Prostate gland (tissue), 2 donors: ENCODE measurements at places on chromosomes 3 and 15. TPM values are rescaled to one million over a fixed set of nuclear protein-coding genes. Genes with fewer than 3 reads are reported as not detected.

DNA sequence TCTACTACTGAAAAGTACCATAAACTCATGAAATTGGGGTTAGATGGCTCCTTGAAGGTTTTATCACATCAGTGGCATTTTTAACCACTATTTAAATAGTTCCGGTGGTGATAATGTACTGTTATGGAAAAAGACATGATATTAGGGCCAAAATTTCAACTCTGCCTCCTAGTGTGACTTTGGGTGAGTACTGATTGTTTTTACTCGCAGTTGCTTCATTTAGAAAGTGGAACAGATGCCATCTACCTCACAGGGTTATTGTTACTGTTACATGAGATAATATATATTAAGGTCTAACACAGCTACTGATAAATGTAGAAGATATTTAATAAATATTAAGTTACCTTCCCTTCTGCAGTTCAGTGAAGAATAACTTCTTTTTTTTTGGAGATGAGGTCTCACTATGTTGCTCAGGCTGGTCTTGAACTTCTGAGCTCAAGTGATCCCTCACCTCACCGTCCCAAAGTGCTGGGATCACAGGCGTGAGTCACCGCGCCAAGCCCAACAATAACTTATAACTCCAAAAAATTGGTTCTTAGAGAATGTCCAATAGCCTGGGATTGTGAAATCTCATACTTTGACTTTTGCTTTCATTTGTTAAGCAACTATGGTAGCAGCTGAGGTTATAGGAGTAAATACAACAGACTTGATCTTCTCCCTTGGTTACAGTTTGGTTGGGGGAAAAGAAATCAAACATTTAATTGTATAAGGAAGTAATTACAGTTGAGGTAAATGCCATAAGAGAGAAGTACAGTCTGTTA, 48.3 kb downstream of the MEF2A start:
- DNase-seq: no peak

DNA sequence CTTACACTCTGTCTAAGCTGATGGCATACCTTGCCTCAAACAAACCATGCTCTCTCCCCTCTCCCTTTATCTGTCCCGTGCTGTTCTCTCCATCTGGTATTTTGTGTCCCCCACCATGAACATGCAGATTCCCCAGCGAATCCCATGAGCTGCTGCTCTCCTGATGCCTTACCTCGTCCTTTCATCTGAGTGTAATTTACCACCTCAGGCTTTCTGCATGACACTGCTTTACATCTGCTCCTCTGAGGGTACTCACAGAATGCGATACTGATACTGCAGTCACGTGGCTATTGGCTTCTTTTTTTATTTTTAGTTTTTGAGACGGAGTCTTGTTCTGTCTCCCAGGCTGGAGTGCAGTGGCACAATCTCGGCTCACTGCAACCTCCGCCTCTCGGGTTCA, 341.7 kb downstream of the PTPRG start:
- DNase-seq: no peak

DNA sequence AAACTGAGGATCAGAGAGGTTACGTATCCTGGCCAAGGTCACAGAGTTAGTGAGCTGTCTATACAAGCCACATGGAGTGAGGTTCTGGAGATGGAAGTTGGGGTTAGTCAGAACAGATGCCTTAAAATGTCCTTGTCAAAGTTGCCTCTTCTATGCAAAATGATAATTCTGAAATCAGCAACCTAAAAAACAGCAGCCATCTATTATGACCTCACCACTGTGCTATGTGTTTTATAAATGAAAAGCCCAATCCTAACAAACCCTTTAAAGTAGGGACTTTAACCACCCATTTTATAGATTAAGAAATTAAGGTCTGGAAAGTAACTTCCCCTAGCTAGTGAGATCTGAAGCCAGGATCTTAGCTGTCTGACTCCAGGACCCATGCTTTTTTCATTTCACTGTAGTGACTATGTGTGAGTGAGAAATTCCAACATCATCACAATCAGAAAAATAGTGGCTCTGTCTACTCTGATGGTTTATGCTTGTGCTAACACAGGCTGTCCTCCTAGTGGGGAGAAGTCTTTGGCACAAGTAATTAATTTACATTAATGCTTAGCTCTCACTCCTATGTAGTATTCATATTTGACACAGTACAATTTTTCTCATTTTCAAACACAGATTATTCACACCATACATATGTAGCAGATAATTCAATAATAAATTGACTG, 143.6 kb downstream of the ANO10 start:
- no peak for DNase-seq

DNA sequence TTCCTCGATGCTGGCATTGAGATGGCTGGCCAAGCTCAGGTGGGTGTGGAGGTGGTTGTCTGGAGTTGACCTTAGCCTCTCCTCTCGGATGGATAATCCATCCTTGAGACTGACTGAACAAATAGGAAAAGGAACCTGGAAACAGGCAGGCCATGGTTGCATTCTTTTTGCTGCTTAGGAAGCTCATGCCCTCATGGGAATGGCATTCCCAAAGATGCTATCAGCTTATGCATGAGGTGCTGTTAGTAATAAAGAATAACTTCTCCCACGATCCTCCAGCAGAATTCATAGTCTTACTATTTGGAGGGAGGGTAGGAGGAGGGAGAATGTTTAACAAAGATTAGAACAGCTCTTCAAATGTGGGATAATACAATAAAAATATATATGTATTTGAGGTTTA, 303.0 kb upstream of the TPM1 start:
- DNase-seq: no peak

The PDIA5 gene
- 67.9 TPM for total RNA-seq

The ECE2 gene
- 0.57 TPM for total RNA-seq
